ENCODE measurements at places on chromosomes 7 and 10.

DNA sequence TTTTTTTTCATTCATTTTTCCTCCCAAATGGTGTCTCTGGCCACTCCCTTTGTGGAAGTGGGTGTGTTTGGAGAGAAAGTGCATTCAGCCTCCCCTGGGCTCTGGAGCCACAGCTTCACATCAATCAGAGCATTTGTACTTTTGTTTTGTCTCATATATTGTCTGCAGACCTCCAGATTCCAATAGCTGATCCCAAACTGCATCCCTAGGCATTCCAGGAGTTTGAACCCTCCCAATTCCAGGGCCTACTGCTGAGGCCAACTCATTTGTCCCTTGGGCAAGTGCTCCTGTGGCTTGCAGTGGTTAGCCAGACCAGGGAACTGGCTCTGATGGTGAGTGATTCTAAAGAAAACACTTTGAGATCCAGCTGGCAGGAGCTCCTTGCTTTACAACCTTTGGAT, 163.3 kb downstream of the IPMK start:
- DNase-seq = no peak

DNA sequence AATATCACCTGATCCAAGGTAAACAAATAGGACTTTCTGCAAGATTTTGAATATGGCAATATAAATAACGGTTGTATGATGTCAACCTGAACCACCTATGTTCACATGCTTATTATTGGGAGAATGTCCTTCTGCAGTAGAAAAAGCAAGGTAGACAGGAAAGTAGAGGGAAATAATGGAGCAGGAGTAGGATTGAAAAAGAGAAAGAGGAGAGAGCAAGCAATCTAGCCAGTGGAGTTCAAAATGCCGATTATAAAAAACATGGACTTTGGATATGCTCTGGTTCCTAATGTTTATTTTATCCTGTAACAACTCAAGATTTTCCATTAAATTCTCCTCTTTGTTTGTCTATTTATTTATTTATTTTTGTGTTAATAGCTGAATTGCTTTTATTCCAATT, 878.0 kb upstream of the KCND2 start:
- DNase-seq = no peak

- DNase-seq = peak; percentile 51
Observed at GRCh38 chr10:5692461-5693358, 8.1 kb downstream of the TASOR2 start.

DNA sequence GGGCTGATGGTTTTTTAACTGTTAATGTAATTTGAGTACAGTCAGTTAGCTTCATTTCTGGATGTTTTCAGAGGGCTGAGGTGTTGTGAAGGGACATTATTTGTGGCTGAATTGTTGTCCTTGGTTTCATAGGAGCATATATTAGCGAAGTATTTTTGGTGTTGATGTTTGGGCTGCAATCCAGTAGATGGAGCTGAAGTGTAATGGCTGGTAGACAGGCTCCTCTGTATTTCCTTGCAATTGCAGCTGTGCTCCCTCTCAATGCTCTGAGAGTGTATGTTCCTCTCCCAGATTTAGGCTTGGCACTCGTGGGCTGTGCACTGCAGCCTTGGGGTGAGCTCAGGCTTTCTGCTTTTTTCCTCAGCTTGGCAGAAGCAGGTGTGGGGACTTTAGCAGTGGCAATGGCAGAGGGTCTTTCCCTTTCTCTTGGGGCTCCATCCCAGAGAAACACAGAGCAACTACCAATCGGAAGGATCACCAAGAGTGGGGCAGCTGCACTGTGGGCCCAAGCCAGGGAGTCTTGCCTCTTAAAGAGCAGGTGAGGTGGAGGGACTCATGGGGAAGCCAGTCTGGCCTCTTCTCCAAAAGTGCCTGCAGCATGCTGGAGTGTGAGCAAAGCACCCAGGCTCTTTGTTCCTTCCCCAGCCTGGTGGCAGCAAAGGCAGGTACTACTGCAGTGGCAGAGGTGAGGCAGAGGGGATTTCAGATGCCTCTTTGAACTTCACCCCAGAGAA, 544.4 kb downstream of the SH2D4B start:
- no peak for DNase-seq

DNA sequence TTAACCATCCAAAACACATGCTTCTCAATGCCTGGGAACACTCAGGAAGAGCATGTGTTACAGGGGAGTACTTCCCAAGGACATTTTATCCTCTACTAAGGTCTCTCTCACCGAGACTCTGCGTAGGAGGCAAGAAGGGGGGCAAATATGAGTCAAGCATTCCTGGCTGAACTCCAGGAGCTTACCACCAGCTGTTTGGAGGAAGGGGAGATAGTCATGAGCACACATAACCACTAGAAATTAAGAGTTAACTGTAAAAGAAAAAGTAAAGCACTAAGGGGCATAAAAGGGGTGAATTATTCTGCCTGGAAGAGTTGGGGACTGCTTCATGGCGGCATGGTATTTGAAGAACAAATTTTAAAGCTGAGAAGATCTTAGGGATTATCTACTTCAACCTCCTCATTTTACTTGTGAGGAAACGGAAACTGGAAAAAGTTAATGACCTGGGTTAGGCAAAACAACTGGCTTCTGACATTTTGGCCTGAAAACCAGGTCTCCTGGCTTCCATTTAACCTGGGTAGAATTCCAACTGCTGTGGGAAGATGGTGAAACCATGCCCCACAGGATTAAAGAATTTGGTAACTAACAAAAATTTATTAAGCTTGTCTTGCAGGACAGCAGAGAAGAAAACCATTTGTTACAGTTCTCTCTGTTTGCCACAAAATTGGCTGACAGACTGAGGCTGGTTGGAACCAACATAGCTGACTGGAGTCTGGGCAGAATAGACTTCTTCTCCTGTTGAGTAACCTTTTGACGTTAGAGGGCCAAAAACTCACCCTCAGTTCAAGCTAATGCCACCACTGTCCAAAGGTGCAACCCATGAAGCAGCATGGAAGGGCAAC, 85.5 kb downstream of the SLC25A13 start:
- DNase-seq = no peak

DNA sequence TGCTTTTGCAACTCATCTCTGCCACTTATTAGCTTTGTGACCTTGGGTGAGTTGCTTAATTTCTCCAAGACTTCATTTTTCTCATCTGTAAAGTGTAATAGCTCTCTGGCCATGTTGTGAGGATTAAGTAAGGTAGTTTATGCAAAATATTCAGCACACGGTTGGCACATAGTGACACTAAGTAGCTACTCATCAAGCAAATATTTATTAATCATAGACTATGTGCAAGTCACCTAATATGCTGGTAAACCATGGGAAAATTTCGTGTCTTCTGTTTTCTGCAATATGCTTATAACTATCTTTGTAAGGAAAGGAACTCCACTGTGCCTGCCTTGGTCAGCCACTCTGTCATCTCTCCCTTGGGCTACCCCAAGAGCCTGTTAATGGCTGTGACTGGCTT, 50.3 kb upstream of the EGR2 start:
- no peak for DNase-seq

DNA sequence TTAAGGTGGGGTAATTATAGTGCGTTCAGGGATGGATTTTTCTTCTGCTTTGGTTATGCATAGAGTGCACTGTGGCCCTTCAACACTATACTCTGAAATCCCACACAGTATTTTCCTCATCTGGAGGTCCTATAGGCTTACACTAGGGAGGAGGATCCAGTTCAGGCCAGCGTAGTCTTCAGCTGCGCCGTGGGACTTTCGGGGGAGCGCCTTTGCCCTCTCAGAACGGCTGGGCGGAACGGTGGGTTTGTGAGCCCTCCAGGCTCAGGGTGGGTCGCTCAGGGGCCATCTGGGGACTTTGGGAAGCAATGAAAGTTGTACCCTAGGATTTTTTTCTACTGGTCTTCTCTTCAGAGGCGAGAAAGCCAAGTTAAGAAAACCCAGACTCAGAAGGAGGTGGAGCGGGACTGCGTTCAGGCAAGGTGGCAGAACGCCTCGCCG, 652 bp upstream of the VPS26A start:
- DNase-seq = no peak

- no peak for DNase-seq
Observed at GRCh38 chr7:105830405-105831301, 45.7 kb downstream of the ATXN7L1 start.

GRCh38 chr10:126798649-126799048, 106.6 kb upstream of the DOCK1 start:
- DNase-seq = no peak

Measured in CD4-positive, alpha-beta memory T cell (primary cell).